T-helper 17 cell (primary cell): ENCODE measurements at places on chromosomes 12 and 14.

DNA sequence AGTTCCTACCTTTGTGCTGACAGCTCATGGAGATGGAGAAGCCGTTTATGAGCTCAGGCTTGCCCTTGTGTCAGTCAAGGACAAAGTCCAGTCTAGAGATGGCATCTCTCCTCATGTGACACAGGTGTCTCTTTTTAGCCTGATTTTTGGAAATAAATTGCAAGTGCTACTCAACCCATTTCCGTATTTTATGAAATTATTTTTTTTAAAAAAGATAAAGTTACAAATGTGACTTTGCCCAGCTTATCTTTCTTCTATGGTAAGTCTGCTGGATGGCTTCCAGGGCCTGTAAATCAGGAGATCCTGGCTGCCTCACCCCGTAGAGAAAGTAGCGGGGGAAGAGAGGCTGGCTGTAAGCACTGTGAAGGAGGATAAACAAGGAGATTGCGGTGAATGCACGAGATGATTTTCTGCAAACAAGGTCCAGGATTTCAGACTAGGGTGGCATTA, 169.7 kb downstream of the MYRFL start:
- DNase-seq: no peak

DNA sequence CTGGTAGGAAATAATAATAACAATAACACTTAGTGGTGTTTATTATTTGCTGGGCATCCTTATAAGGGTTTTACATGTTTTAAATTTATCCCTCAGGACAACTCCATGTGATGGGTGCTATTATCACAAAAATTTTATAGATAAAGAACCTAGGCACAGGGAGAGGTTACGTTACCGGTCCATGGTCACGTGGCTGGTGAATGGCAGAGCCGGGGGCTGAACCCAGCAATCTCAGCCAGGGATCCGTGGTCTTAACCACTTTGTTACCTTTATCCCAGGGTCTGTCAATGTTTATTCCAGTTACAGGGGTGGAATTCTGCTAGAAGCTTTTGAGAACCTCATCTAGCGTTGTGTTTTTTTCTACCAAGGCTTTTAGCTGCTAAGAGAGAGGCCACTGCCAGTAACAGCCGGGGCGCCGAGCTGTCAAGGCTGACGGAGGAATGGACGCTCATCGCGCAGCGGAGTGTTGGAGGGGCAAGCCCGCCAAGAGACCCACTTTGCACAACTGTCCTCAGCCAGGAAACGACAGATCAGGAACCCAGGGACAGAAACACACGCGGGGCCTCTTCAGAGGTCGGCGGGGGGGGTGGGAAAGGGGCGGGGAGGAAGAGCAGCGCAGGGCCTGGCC, 418 bp downstream of the AMN1 start:
- DNase-seq: no peak

DNA sequence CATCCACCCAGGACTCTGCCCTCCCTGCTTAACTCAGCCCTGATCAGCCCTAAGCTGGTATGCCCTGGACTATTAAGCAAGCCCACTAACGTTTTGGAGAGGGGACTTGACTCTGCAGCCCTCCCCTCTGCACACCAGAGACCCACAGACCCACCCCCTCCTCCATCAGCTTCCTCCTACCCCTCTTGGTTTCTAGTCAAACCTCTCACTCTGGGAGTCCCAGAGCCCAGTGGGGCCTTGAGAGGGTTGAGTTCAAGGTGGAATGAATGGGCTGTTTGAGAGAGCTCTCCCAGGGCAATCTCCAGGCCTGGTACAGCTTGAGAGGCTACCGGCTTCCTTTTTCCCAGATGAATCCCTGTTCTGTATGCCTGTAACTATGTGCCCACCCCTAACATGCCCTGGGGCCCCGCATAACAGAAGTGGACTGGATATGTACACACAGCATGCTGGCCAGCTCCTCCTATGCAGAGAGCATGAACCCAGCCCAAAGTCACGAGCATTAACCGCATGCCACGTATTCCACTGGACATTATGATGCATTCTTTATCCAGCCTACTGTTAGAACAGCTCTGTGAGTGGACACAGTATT, 43.6 kb downstream of the IRF2BPL start:
- DNase-seq: no peak

DNA sequence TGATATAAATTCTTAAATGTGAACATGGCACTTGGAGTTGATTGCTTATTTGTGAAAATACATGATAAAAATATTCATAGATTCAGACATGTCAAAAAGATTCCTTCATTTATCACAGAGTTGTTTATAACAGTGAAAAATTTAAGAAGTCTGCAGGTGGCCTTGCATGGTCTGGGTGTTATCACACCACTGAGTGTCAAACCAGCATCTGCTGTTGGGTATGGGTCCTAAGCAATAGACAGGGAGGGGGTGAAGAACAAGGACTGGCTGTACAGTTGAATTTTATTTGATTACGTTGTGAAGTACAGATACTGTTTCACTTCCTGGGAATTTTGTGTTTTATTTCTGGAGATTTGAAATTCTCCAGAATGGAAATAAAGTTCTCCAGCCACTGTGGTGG, 180.4 kb upstream of the HIF1A start:
- no peak for DNase-seq

GRCh38 chr14:93956514-93957332, 19.6 kb downstream of the ASB2 start:
- DNase-seq: no peak

DNA sequence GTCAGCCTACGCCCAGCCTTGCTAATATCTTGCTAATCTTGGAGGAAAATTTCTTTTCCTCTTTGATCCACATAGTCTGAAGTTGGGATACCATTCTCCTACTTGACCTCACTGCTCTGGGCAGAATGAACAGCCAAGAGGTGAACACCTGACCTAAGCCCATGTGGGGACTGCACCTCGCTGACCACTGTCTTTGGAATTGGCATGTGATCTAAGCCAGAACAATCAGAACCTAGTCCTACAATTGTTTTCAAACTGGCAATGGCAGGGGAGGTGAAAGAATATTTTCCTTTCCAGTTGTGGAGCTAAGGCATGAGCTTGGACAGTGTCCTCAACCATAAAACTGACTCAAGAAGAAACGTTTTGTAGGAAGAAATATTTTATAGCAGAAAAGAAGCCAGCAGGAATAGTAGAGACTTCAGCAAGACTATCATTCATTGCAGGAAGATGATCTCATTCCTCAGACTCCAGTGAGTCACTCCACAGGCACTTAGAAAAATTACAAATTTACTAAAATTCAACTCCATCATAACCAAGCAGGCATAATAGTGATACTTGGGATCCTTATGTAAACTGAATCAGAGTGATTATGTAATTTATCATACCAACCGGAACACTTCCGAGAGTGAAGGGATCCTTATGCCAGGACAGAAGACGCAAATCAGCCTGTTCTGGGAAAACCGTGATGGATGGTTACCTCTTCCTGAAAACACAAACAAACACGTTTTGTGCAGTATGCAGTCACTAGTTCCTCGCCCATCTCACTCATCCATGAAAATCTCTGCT, 14.7 kb downstream of the PTPRO start:
- no peak for DNase-seq

GRCh38 chr12:750366-751191, 1.8 kb upstream of the WNK1 start:
- DNase-seq: no peak

GRCh38 chr14:93032421-93032936, 83.2 kb downstream of the ITPK1 start:
- DNase-seq: no peak

DNA sequence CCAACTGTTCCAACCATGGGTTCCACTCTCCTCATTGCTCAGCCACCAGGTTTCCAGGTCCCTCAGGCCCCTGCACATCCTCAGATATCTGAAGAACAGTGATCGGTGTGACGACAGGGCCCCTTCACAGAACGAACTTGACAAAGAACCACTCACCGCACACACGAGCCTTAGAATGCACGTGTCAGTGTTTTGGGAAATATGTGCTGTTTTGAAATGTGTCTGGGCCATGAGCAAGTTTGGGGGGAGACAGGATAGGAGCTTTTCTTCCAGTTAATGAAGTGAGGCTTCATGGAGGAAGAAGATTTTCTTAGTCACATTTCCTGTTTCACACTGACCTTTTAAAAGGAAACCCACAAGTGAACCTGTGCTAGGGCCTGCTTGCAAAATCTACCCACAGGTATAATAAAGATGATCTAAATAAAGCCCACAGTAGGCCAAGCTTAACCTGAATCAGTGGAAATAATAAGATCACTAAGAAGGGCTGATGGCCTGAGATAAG, 58.6 kb downstream of the ZFP36L1 start:
- DNase-seq: no peak

DNA sequence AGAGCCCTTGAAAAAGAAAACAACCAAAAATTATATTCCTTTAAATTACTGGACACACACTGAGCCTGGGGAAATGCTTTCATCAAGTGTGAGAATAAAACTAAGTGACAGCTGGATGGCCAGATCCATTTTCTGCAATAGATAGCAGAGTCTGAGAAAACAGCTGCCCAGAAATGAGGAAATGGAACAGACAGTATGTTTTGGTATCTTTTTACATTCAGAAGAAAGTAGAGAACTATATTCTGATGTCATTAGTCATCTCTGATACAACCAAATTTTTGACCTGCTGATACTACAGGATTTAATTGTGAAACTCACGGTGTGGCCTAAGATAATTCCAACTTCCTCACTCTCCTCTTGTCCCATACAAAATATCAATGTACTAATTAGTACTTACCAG, 78.2 kb downstream of the HMGA2 start:
- DNase-seq: no peak

- no peak for DNase-seq
Observed at GRCh38 chr14:69972755-69973154, 93.5 kb downstream of the SMOC1 start.

DNA sequence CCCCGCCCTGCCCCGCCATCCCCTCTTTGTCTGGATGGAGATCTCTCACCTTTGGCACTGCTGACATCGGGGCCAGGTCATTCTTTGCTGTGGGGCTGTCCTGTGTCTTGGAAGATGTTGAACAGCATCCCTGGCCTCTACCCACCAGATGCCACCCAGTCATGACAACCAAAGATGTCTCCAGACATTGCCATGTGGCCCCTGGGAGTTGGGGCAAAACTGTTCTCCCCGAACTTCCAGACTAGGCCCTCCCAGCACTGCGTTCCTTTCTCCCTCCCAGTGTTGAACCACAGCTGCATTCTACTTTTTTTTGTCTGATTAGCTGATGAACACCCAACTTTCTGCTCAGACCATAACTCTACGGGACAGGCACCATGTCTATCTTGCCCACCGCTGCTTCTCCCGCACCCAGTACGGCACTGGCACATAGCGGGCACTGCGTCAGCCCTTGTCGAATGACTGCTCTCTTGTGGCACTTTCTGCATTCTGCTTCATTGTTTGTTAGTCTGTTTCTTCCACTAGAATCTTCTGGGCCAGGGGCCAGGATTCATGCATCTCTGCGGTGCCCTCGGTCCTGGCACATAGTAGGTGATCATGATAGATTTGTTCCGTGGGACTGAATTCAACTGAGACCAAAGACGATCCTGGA, 13.1 kb upstream of the MYL2 start:
- no peak for DNase-seq

- no peak for DNase-seq
Observed at GRCh38 chr12:110170535-110171185, 46.5 kb downstream of the IFT81 start.

GRCh38 chr12:30694412-30695198, 1.1 kb downstream of the IPO8 start:
- no peak for DNase-seq

DNA sequence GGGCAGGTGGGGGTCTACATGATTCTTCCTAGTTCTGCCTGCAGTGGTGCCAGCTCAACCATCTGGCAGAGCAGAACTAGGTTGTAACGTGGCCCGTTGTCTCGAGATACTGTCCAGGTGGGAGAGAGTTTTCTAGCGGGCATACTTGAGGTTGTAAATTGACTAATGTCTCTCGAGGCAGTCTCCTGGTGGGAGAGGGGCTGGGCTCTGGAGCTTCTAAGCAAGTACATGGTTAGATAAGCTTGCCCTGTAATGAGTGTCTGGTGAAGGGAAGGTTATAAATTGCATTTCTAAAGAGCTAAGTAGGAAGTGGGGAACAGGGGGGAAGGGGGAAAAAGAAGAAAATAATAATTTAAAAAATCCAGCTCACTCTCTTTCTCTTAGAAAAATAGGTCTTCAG, 18.1 kb downstream of the BDKRB1 start:
- DNase-seq: no peak
